ENCODE measurements at places on chromosomes 5 and 9.

DNA sequence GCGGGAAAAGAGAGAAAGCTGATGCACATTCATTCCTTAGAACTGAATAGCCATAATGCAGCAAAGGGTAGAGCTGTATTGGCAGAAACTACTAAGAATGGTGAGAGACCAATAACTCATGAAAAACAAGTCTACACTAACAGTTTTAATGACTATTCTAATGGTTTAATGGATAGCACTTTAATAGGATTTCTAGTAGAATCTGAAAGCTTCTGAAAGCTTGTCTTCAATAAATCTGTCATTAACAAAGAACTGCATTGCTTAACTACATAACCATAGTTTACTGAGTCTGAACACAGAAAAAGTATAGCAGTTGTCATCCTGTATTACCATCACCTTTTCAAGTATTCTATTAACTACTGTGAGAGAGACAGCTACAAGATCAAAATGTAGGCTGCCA, 617.8 kb upstream of the DMAC1 start:
- H3K4me3 ChIP-seq, result no peak overlapping the region
- no peak overlapping the region for H3K27ac ChIP-seq
- H3K36me3 ChIP-seq, result no peaks in the 10 kb centered on the region
- no peak for DNase-seq
- H3K4me1 ChIP-seq, result no peaks in the 10 kb centered on the region

GRCh38 chr9:125885405-125886034, 138.3 kb downstream of the PBX3 start:
- H3K27me3 ChIP-seq, result peaks cover 22% of the 10 kb centered on the region
- H3K36me3 ChIP-seq, result peaks cover 2% of the 10 kb centered on the region
- H3K4me3 ChIP-seq, result no peak overlapping the region
- no peak for DNase-seq

DNA sequence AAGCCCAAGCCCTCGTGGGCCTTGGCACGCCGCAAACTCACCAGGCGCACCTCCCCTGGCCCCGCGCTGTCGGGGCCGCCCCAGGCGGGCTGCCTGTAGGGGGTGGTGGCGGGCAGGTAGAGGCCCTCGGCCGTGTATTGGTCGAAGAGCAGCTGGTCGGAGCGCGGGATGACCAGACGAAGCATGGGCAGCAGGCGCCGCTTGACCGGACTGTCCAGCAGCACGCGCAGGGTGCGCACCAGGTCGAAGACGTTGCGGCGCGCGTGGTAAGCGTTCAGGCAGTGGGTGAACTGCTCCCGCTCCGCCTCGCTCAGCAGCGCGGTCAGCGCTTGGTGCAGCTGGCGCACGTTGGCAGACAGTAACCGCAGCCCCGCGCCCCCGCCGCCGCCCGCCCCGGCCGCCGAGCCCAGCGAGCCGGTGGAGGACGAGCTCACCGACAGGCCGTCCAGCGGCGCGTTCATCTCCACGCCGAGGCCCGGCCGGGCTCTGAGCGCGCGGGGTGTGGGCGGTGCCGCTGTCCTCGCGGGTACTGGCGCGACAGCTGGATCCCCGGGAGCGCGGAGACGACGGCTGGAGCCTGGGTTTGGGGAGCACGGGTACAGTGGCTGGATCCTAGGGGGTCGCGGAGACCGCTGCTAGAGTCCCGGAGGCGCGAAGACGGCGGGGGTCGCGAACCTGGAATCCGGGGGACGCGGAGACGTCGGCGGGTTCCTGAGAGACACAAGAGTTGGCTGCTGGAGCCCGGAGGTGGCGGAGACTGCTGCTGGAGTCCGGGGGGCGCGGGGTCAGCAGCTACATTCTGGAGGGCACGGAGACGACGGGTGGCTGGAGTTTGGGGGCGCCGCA, 709 bp downstream of the WHRN start:
- peaks cover 36% of the 10 kb centered on the region for H3K4me1 ChIP-seq
- no peak overlapping the region for H3K27ac ChIP-seq
- H3K4me3 ChIP-seq, result peak overlapping the region; percentile 80
- H3K36me3 ChIP-seq, result no peaks in the 10 kb centered on the region
- H3K27me3 ChIP-seq, result peaks cover 17% of the 10 kb centered on the region

DNA sequence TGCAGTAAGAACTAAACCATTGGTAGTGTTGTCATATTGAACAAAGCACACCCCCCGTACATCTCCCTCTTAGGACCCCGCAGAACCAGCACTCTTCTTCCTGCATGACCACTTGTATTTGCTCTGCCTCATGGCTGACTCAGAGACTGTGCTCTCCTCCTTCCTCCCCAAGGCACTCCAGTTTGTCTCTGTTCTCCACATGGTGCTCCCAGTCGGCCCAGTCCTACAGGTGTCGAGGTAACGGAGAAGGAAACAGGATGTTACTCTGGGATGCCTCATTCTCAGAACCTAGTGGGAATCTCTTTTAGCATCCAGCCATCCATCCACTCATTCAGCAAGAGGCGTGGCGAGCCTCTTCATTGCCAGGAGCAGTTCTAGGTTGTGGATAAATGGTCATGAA, 97.0 kb upstream of the NIPAL4 start:
- DNase-seq, result no peak
- peaks cover 10% of the 10 kb centered on the region for H3K4me1 ChIP-seq
- no peaks in the 10 kb centered on the region for H3K27me3 ChIP-seq
- H3K36me3 ChIP-seq, result peaks cover 68% of the 10 kb centered on the region
- peak overlapping the region; percentile 65 for H3K27ac ChIP-seq

DNA sequence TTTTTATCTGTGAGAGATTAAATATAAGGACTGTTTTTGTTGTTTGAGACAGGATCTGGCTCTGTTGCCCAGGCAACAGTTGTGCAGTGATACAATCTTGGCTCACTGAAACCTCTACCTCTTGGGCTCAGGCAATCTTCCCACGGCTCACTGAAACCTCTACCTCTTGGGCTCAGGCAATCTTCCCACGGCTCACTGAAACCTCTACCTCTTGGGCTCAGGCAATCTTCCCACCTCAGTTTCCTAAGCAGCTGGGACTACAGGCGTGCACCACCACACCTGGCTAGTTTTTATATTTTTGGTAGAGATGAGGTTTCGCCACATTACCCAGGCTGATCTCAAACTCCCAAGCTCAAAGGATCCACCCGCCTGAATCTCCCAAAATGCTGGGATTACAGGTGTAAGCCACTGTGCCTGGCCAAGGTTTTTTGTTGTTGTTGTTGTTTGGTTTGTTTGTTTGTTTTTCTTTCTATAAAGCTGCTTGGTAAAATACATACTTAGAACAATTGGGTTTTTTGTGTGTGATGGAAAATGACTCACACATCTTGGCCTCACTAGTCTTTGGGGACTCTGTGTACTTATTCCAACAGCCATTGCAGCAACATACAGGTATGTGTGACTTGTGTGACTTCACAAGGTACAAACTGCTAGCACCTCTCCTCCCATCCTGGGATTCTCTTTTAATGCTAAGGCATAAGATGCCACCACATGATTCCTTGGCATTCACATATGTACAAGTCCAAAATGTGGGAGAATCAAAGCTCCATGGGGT, 36.5 kb upstream of the RASA1 start:
- no peak for DNase-seq
- H3K4me3 ChIP-seq, result no peak overlapping the region
- no peaks in the 10 kb centered on the region for H3K27me3 ChIP-seq

- H3K27ac ChIP-seq, result no peak overlapping the region
- H3K36me3 ChIP-seq, result no peaks in the 10 kb centered on the region
- DNase-seq, result no peak
- H3K4me3 ChIP-seq, result no peak overlapping the region
- H3K4me1 ChIP-seq, result no peaks in the 10 kb centered on the region
These were observed 136.7 kb downstream of the FAM114A2 start for GRCh38 chr5:153902016-153902415.

DNA sequence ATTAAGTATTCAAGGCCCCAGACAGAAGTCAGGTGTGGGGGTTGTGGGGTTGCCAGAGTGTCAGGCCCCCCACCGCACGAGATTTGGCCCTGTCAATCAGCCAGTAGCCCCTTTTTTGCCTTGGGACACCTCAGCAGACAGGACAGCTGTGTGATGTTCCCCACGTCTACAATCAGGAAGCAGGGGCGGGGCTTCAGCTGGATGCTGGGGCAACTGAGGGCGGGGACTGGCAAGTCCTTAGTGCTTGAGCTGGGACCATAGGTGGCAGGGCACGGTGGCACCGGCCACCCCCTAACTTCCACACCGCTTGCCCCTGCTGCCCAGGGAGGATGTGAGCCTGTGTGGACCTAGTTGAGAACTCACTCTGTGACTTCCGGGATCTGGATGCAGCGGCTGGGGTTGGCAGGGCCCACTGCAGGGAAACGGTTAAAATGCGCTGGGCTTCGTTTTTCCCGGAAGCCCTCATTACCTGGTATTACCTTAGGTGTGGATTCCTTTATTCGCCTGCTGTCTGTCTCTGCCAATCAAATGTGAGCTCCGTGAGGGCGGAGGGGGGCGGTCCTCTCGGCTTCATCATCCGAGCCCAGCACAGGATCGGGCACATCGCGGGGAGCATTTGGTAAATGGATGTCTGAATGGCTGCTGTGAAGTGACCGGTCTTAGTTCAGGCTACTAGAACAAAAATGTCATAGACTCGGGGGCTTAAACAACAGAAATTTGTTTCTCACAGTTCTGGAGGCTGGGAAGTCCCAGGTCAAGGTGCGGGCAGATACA, 7.5 kb upstream of the GTF3C5 start:
- peak; percentile 75 for DNase-seq
- H3K27ac ChIP-seq, result peak overlapping the region; percentile 18
- H3K27me3 ChIP-seq, result peaks cover under 1% of the 10 kb centered on the region

DNA sequence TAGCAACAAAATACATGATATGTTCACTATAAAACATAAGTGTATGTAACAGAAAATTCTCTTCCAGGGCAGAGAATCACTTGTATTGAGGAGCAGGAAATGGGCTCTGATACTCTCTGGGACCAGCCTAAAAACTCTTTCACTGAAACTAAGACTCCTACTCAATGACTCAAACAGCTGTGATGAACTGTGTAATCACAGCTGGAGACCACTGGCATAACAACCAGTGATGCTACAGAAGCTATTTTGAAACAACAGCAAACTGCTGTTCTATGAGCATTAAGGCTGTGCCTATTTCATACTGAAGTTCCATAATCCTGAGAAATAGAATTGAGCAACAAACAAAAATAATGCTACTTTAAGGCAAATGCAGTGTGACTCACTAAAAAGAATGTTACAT, 594.0 kb downstream of the HINT1 start:
- no peak for DNase-seq
- H3K36me3 ChIP-seq, result no peaks in the 10 kb centered on the region
- H3K4me1 ChIP-seq, result no peaks in the 10 kb centered on the region
- H3K4me3 ChIP-seq, result no peak overlapping the region

GRCh38 chr5:124843596-124843899, 97.1 kb upstream of the ZNF608 start:
- no peak for DNase-seq
- H3K27ac ChIP-seq, result no peak overlapping the region
- H3K4me1 ChIP-seq, result no peaks in the 10 kb centered on the region
- peaks cover 4% of the 10 kb centered on the region for H3K27me3 ChIP-seq

DNA sequence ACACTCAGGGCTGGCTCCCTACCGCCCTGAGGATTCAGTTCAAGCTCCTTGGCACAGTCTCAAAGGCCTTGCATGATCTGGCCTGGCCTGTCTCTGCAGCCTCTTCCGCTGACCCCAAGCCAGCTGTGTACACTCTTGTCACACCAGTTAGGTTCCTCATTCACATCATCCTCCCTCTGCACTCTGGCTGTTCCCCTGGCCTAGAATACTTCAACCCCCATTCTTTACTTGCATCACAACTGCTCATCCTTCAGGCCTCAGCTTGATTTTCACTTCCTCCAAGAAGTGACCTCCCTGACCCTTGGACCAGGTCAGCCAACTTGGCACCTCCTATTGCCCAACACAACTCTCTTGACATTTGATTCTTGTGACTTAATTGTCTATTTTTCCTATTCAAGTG, 18.9 kb upstream of the PFDN1 start:
- no peaks in the 10 kb centered on the region for H3K27me3 ChIP-seq
- no peak for DNase-seq
- H3K36me3 ChIP-seq, result no peaks in the 10 kb centered on the region
- peaks cover 14% of the 10 kb centered on the region for H3K4me1 ChIP-seq
- no peak overlapping the region for H3K4me3 ChIP-seq

DNA sequence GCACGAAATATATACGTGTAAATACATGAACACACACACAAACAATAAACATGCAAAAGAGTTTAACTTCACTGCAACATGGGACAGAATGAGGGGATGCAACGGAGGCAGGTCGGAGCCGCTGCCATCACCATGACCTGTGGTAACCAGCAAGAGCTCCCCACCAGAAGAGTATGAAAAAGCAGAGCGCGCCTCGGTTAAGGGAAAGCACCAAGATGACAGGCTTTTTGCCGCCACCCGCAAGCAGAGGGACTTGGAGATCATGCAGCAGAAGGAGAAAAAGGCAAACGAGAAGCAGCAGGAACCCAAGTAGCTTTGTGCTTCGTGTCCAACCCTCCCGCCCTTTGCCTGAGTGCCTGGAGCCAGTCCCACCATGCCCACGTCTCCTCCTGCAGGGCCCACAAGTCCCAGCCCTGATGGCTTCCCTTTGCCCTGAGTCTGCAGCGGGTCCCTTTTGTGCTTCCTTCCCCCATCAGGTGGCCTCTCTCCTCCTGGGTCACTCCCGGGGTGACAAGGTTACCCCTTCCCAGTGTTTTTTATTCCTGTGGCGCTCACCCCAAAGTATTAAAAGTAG, 13.8 kb downstream of the WHRN start:
- H3K36me3 ChIP-seq, result peaks cover 2% of the 10 kb centered on the region
- H3K4me1 ChIP-seq, result peaks cover 26% of the 10 kb centered on the region
- DNase-seq, result no peak

GRCh38 chr5:106822851-106823250, 847.9 kb downstream of the EFNA5 start:
- H3K4me1 ChIP-seq, result no peaks in the 10 kb centered on the region
- no peak overlapping the region for H3K27ac ChIP-seq
- no peaks in the 10 kb centered on the region for H3K36me3 ChIP-seq
- no peak overlapping the region for H3K4me3 ChIP-seq
- no peak for DNase-seq

DNA sequence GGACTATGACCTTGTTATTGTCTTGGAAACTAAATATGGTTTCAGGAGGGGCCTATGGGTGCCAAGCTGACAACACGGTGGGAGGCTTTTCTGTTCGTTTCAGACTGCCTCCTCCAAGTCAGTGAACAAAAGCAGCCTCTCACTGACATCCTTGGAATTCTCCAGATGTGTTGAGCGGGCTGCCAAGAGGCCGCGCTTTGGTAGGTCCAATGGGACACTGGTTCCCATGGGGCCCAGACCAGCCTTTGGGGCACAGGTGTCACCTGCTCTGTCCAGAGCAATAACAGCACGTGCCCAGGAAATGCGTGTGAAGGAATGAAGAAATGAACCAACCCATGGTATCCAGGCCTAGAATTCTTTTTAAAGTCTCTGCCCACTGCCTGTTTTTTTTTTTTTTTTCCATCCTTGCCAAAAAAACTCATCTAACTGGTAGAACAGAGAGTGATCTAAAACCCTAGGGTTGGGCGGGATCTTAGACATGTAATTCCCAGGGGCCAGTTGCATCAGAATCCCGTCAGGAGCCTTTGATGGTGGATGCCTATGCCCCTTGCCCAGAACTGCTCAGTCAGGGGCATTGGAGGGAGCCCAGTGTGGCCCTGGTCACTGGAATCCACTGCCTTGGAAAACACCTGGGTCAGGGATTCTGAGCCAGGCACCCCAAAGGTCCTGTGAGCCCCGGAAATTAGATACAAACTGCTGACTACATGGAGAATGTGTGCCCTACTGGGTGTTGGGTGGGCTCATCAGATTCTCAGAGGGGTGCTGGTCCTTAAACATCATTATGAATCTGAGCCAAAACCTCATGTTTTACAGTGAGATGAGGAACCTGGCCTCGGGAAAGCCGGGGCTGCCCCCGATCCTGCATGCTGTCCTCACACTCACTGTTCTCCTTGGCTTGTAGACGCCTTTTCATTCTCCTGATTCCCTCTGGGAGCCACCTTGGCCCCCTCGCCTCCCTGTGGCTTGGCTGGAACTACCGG, 60.1 kb downstream of the GTF3C4 start:
- H3K4me3 ChIP-seq, result no peak overlapping the region
- no peak for DNase-seq
- no peak overlapping the region for H3K27ac ChIP-seq

Measured in activated naive CD8-positive, alpha-beta T cell treated with anti-CD3 and anti-CD28 coated beads, Interleukin-2, amount 50 U/mL, for 24 hours (primary cell).